BE2C (cell line): ENCODE measurements at places on chromosomes 2 and 18.

GRCh38 chr2:239399433-239399920, 1.3 kb downstream of the HDAC4 start:
- peak; percentile 78 for DNase-seq

GRCh38 chr2:59806486-59806885, 747.0 kb downstream of the BCL11A start:
- DNase-seq: no peak

- DNase-seq: no peak
Measured at GRCh38 chr2:25103287-25103871, 61.5 kb downstream of the EFR3B start.

- no peak for DNase-seq
Measured at GRCh38 chr2:97961534-97961933, 34.2 kb downstream of the TMEM131 start.

GRCh38 chr2:28810384-28811285, at the start of gene SPDYA:
Gene SPDYA (plus strand): TSS chr2:28810834. CDS start chr2:28816015, 5,181 bp downstream.
- DNase-seq: peak; percentile 72

DNA sequence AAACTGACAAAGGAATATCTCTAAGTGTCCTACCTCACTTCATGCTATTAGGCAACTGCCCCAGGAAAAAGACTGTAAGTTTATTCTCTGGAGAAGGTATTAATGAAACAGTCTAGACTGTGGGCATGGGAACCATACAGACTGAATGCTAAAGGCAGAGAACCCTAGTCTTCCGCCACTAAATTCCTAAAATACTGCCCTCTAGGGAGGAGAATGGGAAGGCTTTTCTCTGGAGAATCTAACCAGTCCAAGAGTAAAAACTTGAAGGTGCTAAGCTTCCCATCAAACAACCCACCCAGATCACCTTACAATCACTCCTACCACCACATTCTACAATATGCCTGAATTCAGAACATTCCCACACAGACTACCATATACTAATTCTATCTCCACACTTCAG, 3.4 kb downstream of the SRBD1 start:
- no peak for DNase-seq

- DNase-seq: no peak
Measured at GRCh38 chr2:161754379-161754778, 130.2 kb downstream of the SLC4A10 start.

DNA sequence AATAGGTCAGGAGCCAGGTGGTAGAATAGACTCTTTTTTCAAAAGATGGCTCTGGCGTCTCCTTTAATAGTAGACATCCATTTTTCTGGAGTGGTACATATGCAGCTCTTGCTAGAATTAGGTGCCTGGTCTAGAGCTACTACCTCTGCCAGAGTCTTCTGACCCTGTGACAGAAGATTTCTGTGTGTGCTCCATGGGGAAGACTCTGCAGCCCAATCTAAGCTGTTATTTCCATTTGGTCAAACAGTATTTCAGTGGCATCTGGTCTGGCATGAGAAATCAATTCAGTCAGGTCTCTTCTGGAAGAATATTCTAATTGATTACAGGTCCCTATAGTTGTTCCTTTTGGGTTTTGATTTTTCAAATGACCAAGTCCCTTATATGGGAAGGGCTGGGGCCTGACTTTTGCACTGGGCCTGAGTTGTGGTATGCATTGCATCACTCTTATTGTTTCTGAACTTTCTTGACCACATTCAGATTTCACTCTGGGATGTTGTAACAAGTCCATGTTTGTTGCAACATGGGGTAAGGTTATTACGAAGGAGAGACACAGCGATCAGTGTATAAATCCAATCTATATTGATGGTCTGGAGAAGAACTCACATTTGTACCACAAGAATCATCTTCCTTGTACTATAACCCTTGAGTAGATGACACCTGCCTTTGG, 12.1 kb downstream of the MXD1 start:
- DNase-seq: no peak

- DNase-seq: no peak
Measured at GRCh38 chr2:62196278-62196901, 475 bp downstream of the B3GNT2 start.

GRCh38 chr2:158202161-158202815, 100.6 kb downstream of the UPP2 start:
- peak; percentile 16 for DNase-seq
